Kasumi-1 (cell line): ENCODE measurements at places on chromosomes 11 and 22.

DNA sequence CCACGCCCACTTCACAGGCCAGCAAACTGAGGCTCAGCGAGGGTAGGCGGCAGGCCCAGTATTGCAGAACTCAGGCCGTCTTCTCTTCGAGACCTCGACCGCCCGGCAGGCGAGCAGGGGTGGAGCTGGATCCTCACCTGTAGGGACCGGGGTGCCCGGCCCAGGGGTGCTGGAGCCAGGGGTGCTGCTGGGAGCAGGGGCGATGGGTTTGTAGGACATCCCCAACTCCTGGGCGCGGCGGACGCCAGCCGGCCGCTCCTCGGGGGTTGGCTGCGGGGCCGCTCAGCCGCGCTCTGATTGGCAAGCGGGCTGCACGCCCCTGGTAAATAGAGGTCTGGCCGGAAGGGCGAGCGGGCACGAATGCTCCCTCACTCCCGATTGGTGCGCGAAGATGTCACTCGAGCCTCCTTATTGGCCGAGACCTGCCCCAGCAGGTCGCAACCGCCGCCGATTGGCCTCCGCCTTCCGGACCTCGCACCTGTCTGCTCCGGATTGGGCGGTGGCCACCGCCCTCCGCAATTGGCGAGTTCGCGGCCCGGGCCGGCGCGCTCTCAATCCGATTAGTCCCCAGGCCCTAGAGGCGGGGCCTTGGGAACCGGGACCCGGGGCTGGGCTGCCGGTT, at the start of gene CDK2AP2:
TSS of gene CDK2AP2 (minus strand) at position 299 of the 622 bp plus-strand sequence. CDS start at position 219, 80 bp downstream.
- peak; percentile 95 for DNase-seq

DNA sequence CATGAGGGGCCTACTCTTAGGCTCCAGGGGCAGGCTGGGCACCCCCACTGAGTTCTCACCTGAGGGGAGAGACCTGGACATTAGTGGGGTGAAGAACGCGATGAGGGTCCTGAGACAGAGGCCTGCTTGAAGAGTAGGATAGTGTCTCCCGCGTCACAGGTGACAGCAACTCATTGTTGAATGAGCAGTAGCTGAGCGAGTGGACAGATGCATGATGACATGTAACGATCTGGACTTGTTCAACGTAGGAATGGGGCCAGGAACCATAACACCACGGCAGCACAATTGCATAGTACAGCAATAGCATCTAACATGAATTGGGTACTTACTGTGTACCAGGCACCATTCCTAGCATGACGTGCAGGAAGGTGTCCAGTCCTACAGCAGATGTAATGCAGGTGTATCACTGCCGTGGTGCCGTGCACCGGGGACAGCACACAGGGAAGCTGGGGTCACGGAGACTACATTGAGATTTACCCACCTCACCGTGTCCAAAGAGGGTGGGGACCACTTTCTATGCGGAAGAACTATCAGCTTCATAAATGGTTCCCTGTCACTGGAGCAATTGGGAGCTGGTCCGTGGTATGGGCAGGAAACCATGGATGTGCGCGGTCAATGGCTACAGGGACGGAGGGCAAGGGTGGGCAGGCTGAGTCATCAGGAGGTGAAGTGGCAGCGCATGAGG, 1019.1 kb downstream of the TBC1D22A start:
- DNase-seq, result no peak

GRCh38 chr22:24901448-24901847, 45.0 kb downstream of the LHFPL7 start:
- DNase-seq, result no peak

DNA sequence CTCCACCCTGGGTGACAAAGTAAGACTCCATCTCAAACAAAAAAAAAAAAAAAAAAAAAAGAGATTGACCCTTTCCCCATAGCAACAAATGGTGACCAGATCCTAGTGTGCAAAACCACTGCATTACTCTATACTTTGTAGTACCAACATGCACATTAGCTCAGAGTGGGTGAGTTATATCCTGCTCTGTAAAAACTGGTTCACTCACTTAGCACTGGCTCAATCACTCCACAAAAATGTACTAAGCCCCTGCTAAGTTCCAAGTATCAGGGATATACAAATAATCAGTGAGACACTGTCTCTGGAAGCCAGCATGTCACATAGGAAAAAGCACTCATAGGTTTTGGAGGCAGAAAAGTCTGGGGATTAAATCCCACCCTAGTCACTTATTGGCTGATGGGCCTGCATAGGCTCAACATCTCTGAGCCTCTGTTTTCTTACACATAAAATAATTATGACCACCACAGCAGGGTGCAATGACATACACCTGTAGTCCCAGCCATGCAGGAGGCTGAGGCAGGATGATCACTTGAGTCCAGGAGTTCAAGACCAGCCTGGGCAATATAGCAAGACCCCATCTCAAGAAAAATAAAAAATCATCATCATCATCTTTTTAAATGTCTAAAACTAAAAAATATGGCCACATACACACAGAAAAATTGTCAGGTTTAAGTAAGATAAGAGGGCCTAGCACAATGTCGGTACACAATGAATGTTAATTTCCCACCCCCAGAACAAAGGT, 11.9 kb downstream of the FAM168A start:
- DNase-seq, result no peak

GRCh38 chr11:44833877-44834452, 107.2 kb downstream of the TSPAN18 start:
- no peak for DNase-seq

GRCh38 chr11:79547256-79547655, 106.4 kb upstream of the TENM4 start:
- DNase-seq, result no peak

DNA sequence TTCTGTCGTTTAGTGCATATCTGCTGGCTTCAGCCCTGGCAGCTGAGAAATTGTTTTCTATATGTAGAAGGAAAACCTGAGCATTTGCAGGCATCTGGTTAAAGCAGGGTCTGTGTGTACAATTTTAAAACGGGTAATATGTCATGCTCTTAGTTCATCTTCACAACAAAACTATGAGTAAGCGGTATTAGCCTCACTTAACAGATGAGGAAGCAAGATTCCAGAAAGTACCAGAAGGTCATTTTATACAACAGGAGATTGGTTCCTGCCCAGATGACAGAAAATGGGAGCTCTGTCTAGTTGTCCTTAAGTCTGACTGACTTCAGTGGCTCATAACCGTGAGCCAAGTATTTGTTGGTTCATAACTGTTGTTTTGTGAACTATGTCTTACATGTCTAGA, 1.1 kb downstream of the TIMM10B start:
- no peak for DNase-seq

- no peak for DNase-seq
Observed at GRCh38 chr11:94396282-94396681, 4.9 kb downstream of the GPR83 start.

DNA sequence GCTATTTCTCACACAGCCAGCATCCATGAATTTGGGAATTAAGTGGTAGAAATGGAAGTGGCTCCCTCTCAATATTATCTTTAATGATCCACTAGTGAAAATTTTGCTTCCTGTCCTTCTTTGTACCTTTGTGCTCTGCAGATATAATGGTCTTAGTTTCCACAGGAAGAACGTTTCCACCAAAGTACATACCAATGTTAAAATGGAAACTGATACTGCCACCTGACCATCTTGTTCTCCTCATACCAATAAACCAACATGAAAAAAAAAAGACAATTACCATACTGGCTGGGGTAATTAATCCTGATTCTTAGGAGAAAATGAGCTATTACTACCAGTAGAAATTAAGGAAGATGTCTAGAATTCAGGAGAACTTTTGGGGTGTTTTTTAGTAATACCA, 32.3 kb downstream of the C11orf65 start:
- DNase-seq, result no peak

DNA sequence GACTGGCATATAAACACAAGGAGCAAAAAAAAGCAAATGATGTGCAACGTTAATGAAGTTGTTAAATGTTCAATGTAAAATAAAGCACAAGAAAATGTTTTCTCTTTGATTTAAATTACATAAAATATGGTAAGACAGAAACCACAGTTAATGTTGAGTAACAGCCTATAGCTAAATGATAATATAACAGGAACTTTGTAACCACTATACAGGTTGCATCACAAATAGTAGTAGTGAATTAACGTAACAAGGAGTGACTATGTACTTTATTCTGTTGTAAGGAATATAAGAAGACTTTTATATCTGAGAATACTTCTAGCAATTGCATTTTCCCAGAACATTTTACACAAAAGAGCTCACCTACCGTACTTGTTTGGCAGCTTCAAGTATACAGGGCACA, 16.9 kb downstream of the SAAL1 start:
- peak; percentile 33 for DNase-seq

DNA sequence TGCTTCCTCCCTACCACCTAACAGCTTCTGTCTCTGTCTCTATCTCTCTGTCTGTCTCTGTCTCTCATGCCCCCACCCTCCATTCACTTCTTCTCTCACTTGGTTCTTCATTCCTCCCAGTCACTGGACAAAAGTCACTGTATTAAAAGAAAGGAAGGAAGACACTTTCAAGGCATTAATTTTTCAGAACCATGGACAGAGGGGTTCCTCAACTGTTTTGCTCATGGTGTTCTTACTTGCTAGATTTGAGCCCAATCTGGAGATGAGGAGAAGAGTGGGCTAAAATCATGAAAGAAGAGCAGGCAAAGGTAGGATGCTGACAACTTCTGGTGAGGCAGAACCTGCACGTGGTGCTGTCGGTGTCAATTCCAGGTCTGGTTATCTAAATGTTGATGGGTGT, 116.7 kb upstream of the LARGE1 start:
- DNase-seq, result no peak

GRCh38 chr11:1772270-1773130, 8.8 kb upstream of the CTSD start:
- peak; percentile 97 for DNase-seq
